Muscle of leg (tissue), 16 donors: ENCODE measurements at places on chromosomes 3 and 15. TPM values are rescaled to one million over a fixed set of nuclear protein-coding genes. Genes with fewer than 3 reads are reported as not detected.

The SEMA3G gene
- polyA plus RNA-seq = 15.6 TPM

The GP9 gene
- polyA plus RNA-seq = 0.69 TPM

The PRR23E gene
- polyA plus RNA-seq = not detected

The COL6A5 gene
- polyA plus RNA-seq = 0.26 TPM

The BNC1 gene
- polyA plus RNA-seq = 2.3 TPM

GRCh38 chr15:60745469-60746061 is 266.6 kb upstream of the ICE2 start:
- no peaks in the 10 kb centered on the region for H3K36me3 ChIP-seq
- H3K4me1 ChIP-seq = peaks cover 14% of the 10 kb centered on the region
- H3K27ac ChIP-seq = peak overlapping the region; percentile 79
- no peak overlapping the region for H3K4me3 ChIP-seq
- DNase-seq = peak; percentile 96

- no peaks in the 10 kb centered on the region for H3K27me3 ChIP-seq
- H3K4me3 ChIP-seq = no peak overlapping the region
- no peaks in the 10 kb centered on the region for H3K36me3 ChIP-seq
- peak; percentile 93 for DNase-seq
- peaks cover 19% of the 10 kb centered on the region for H3K4me1 ChIP-seq
These were observed 216.9 kb downstream of the ATP8B4 start for GRCh38 chr15:49901996-49902684.

- no peaks in the 10 kb centered on the region for H3K27me3 ChIP-seq
- no peak overlapping the region for H3K27ac ChIP-seq
- no peaks in the 10 kb centered on the region for H3K36me3 ChIP-seq
These were observed 103.7 kb downstream of the PEX5L start for GRCh38 chr3:179933080-179933479.

DNA sequence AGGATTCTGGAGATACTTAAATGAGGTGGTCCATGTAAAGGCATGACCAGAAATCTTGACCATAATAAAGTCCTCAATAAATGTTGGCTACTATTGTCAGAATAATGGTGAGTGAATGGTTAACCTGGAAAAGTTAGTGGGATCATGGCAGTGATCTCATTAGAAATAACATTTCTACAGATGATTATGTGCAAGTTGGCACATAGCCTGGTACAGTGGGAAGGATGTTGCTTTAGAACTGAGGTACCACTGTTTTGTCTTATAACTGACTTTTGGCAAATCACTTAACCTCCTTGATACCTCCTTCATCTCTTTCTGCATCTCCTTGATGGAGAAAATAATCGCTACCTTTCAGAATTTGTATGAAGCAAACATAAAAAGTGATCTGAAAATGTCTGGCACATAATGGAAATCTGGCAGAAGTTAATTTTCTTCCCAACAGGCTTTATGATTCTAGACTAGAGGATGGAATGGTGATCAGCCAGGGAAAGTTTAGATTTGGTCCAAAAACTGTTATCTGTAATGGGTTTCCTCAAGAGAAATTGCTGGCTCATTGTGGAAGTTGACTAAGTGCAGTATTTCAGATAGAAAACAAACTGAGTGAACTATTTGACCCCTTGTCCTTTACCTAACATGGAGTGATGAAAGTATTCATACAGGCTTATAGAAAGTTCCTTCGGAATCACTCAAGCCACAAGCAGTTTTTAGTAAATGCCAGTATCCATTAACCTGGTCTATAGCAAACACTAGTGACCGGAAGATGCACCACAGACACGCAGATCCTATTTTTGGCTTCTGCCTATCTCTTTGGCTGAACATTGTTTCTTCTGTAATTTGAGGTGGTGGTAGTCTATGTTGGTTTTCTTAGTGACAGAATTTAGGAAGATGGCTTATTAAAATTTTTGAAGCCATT is 449.6 kb upstream of the TGFBR2 start:
- no peak overlapping the region for H3K27ac ChIP-seq
- no peaks in the 10 kb centered on the region for H3K27me3 ChIP-seq
- DNase-seq = peak; percentile 46
- no peak overlapping the region for H3K4me3 ChIP-seq
- H3K4me1 ChIP-seq = no peaks in the 10 kb centered on the region

- no peaks in the 10 kb centered on the region for H3K36me3 ChIP-seq
- H3K27me3 ChIP-seq = no peaks in the 10 kb centered on the region
- H3K4me1 ChIP-seq = no peaks in the 10 kb centered on the region
- H3K4me3 ChIP-seq = no peak overlapping the region
- DNase-seq = no peak
These were observed 38.1 kb upstream of the NECTIN3 start for GRCh38 chr3:111033470-111034050.

DNA sequence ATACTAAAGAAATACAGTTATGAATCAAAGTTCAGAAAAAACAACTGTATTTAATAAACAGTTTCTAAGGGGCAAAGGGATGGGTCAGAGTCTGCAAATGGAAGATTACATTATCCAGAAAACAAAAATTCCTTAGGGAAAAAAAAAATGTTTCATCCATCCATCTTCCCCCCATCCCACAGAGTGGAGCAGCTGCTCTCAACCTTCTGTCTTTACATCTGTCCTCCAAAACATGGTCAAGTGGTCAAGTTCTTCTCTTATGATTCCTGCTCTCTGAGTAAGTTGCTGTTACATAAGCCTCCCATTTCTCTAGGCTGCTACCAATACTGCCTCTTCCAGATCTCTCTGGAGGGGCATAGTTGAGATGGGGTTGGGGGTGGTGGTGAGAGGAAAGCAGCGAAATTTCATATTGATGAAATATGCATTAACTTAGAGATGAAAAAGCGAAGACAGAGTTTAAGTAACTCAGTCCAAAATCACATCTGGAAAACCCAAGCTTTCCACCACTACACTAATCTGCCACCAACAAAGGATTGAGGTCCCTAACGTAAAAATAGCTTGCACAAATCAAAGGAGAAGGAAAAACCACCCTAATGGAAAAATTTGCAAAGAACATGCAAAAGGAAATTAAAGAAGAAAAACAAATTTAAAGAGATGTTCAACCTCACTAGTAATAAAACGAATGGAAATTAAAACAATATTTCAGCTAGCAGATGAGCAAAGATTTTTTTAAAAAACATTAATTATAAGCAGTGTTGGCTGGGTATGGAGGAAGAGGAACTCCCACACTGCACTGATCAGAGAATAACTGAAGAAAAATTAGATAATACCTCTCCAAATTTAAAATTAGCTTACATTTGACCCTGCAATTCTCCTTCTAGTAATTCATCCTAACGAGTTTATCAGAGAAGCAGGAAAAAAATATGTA is 109.5 kb downstream of the ST8SIA2 start:
- peaks cover 2% of the 10 kb centered on the region for H3K27me3 ChIP-seq
- no peak overlapping the region for H3K4me3 ChIP-seq
- peak; percentile 66 for DNase-seq

- no peak for DNase-seq
- no peaks in the 10 kb centered on the region for H3K27me3 ChIP-seq
- H3K4me3 ChIP-seq = no peak overlapping the region
- no peaks in the 10 kb centered on the region for H3K36me3 ChIP-seq
- H3K27ac ChIP-seq = no peak overlapping the region
These were observed 500.4 kb downstream of the ZBBX start for GRCh38 chr3:166879661-166880060.

DNA sequence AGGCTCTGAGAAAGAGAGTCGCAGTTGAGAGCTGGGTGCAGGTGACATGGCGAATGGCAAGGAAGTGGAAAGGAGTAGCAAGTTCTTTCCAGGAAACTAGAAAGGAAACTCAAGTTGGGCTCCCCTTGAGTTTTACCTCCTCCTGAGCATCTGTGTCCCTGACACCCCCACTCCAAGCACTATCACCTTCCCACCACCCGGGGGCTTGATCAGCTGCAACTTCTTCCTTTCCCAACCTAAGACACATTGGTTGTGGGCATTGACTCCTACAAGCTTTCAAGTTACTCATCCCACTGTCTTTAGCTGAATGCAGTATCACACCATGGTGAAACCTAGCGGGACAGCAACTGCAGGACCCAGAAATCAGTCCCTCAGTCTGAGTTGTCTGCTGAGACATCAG is 256.6 kb upstream of the NR2F2 start:
- no peaks in the 10 kb centered on the region for H3K4me1 ChIP-seq
- H3K27ac ChIP-seq = no peak overlapping the region
- H3K27me3 ChIP-seq = no peaks in the 10 kb centered on the region
- DNase-seq = no peak

DNA sequence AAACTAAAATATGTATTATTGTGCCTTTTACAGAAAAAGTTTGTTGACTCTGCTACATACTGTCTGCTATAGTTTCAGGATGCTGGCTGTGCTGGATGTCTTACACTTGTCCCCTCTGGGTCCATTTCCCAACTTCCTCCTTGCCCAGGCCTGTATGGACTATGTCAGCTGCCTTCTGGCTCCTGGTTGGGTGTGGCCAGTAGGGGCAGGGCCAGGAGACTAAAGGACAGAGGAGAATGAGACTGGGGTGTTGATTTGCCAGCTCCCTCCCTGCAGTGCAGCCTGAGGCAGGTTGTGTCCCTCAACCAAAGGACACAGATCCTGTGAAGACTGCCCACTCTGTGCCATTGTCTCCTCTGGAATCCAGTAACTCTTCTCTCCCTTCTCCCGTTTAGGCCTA is 90.6 kb upstream of the UBE2E2 start:
- H3K4me3 ChIP-seq = no peak overlapping the region
- DNase-seq = no peak
- H3K36me3 ChIP-seq = no peaks in the 10 kb centered on the region
- H3K27ac ChIP-seq = no peak overlapping the region
- peaks cover 4% of the 10 kb centered on the region for H3K4me1 ChIP-seq
